Dorsolateral prefrontal cortex (tissue), 122 donors: ENCODE measurements at places on chromosomes 6 and 20.

DNA sequence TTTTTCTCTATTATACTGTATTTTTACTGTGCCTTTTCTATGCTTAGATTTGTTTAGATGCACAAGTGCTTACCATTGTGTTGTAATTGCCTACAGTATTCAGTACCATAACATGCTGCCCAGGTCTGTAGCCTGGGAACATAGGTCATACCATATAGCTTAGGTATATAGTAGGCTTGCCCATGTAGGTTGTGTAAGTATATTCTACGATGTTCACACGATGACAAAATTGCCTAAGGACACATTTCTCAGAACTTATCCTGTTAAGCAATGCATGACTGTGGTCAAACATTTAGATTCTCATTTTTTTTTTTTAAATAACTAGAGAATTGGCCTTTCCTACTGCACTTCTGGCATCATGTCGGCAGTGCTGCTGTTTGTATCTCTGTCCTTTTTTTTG is 253.7 kb upstream of the SUPT3H start:
- no peak for DNase-seq

DNA sequence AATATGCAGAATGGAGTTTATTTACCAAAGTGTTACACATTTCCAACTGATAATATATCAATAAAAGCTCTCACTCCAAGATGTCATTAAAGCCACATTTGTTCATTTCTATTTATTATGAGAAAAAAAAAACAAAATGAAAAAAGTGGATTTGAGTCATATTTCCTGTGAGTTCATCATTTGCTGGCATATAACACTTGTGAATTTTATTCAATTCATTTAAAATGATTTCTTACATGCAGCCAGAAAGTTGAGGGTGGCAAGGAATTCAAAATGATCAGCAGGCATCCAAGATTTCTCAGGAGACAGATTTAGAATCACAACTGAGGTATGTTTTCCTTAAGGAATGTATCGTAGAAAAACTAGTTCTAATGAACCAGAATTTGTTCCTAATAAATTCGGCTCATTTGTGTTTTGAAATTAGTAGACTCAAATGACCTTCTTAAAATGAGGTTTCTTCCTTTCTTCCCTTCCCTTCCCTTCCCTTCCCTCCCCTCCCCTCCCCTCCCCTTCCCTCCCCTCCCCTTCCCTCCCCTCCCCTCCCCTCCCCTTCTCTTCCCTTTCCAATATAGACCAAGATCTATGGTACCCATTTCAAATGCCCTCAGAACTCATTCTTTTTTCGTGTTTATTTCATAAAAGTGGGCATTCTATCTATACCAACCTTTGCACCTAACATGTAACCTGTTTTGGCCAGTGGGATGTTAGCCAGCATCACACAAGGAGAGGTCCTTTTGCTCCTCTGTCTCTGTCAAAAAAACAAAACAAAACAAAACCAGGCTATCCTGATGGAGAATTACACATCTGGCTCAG is 357.9 kb upstream of the TSHZ2 start:
- no peak for DNase-seq

DNA sequence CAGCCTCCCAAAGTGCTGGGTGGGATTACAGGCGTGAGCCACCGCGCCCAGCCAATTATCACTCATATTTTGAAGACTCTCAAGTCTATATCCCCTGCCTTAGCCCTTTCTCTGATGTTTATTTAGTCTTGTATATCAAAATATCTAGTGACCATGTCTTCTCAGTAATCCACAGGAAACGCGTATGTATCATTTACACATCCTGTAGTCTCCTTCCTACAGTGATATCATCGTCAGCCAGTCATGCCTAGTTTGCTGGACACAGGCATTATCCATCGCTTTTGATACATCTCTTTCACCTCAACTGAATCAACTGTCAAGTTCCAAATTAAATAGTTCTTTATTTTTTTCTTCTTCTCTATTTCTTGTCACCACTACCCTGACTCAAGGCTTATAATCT is 223.7 kb downstream of the NKAIN2 start:
- DNase-seq: no peak

DNA sequence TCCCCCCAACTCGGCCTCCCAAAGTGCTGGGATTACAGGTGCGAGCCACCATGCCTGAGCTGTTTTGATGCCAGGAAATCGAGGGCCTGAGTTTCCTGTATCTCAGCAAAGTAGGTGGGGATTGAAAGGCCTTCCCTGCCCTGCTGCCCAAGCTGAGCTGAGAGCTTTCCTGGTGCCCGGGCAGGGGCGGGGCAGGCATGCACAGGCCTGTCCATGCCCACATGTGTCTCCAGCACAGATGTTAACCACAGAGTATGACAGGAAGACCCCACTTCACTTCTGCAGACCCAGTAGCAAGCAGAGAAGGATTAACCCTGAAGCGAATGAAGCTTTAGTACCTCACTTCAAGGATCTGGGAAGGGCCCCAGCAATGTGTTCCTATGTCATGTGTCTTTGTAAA is 66.0 kb downstream of the GPR6 start:
- no peak for DNase-seq

DNA sequence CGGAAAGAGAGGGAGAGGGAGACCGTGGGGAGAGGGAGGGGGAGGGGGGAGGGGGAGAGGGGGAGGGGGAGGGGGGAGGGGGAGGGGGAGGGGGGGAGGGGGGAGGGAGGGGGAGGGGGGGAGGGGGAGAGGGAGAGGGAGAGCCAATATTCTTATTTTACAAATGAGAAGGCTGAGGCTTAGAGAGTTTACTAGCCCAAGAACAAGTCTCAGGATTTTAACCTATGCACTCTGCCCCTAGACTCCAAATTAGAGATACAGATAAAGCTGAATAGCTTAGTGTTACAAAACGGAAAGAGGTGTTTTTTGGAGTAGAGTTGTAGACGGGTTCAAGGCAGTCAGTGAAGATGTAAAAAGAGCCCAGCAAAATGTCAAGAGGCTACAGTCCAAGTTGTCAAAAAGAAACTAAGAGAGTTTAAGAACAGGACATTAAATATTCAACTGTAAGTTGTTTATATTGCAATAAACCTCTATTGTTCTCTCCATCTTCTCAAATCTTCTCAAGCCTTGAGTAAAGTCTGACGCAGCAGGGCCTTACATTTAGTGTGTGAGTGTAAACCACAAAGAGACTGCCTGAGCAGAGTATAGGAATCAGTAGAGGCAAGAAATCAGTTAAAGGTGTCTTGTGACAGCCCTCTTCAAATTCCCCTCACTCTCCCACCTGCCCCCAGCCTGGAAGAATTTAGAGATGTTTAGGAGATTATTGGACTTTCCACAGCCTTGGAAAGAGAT is 34.9 kb upstream of the AKIRIN2 start:
- no peak for DNase-seq

DNA sequence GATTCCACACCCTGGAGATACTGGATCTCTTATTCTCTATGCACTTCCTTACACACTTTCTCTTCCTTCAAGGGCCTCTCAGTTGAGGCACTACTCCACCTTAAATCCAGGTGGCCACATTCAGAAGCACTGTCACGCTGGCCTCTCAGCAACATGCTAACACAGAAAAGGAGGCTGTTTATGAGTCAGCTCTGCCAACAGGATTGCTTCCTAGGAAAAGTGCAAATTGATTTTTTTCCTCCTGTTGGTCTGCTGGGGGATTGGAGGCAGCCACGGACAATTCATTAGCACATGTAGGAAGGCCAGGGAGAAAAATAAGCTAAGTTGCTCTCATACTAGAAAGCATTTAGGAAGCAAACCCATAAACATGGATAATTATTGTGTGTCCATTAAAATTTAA is 20.9 kb downstream of the LY86 start:
- DNase-seq: no peak

- DNase-seq: no peak
These were observed 92.7 kb downstream of the IRF4 start for GRCh38 chr6:484086-484745.

- DNase-seq: peak; percentile 73
These were observed at the start of gene SIRPA for GRCh38 chr20:1894951-1895673. Gene SIRPA, plus strand, starts transcription at chr20:1895407. Its CDS starts 41 bp downstream, at chr20:1895448.

DNA sequence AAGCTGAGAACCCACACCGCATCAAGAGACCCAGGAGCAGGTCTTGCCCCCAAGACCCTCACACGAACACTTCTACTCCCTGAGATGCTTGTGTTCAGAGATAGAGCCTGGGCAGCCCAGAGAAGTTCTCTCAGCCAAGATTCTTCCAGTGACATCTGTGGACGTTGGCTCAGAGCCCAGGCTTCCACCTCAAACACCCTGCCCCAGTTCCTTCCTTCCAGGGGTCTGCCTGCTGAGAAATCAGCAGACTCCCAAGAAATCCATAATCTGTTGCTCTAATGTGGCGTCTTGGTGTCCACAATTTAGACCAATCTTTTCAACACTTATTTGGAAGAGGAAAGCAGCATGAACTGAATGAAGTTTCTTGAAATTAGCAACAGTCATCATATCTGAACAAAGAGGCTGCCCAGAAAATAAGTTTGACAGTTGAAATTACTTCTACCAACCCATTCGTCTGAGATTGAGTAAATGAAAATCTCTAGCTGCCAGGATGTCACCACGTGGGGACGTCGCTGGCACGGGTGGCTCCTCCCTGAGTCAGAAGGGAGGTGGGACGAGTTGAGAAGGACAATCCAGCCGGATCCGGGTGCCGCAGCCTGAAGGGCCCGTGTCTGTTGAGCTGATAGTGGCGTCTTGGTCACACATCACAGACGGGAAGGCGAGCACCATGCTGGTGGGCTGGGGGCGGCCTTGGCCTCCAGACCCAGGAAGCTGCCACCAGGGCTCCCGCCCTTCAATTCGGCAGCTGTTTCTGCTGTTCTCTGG is 400.9 kb downstream of the TAF4 start:
- DNase-seq: no peak

DNA sequence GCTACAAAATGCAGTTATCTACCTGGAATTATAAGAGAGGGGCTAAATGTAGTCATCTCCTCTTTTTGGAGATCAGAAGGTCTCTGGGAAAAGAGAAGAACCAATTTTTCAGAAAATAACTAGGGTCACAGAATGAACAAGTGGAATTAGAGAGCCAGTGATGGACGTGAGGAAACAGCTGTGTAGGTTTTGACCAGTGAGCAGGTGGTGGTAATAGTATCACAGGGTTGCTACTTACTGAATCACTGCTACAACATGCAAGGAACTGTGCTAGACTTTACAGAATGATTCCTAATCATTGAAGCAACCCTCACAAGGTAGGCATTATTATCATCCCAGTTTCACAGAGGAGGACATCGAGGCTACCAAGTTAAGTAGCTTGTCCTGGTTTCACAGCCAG is 1.7 kb downstream of the ATP6V1G2 start:
- DNase-seq: no peak

DNA sequence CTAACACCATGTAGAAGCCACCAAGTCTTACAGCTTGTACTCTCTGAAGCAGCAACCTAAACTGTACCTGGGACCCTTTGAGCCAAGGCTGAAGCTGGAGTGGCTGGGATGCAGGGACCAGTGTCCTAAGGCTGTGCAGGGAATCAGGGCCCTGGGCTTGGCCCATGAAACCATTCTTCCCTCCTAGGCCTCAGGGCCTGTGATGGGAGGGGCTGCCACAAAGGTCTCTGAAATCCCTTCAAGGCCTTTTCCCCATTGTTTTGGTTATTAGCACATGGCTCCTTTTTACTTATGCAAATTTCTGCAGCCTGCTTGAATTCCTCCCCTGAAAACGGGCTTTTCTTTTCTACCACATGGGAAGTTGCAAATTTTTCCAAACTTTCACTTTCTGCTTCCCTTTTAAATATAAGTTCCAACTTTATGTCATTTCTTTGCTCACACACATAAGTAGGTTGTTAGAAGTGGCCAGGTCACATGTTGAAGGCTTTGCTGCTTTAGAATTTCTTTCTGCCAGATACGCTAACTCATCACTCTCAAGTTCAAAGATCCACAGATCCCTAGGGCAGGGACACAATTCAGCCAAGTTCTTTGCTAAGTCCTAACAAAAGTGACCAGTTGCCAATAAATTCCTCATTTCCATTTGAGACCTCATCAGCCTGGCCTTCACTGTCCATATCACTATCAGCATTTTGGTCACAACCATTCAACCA is 28.2 kb upstream of the ATXN1 start:
- DNase-seq: no peak

GRCh38 chr6:145733207-145733606 is 2.1 kb downstream of the EPM2A start:
- DNase-seq: no peak

DNA sequence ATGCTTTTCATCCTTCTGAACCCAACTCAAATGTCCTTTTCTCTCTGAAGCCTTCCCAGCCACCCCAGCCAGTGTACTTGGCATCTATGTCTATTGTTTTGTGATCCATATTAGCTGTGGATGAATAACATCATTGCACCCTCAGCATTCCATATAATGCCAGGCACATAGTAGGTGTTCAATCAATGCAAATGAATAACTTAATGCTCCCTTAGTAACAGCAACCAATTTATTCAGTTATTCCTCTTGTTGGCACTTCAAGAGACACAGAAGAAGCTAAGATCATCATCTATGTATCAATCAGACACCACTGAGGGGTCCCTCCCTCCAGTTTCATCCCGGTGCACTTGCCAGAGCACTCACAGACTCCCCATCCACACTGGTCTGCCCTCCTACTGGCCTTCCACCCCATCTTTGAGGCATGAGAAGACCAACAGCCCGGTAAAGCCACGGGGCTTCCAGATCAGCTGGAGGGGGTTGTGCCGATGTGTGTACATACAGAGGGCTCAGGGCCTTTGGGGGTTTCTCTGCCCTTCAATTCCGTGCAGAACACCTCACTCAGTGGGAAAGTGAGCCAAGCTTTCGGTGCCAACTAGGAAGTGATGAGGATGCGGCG is 2.4 kb upstream of the TAF8 start:
- no peak for DNase-seq

DNA sequence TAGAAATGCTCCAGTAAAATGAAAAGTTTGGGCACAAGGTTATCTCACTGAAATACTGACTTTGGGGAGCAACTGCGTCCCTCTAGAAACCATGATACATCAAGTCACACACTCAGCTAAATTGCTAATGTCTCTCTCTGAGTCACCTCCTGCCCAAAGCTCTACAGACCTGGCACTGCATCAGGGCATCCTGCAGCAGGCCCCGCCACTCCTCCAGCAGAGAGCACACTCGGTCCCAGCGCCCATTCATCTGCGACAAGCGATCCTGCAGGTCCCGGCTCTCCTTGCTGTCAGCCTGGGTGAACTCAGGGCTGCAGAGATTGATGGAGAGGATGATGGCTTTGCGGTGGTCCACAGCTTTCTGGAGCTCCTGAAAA is 329.0 kb downstream of the ESR1 start:
- DNase-seq: no peak

DNA sequence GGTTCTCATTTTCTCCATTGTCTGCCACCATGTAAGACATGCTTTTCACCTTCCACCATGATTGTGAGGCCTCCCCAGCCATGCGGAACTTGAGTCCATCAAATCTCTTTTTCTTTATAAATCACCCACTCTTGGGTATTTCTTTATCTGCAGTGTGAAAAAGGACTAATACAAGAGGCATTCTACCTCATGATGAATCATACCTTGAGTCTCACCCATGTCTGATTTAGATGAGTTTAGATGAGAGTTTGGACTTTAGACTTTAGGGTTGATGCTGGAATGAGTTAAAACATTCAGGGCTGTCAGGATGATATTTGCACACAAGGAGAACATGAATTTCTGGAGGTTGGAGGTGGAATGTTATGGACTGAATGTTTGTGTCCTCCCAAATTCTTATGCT is 545.6 kb downstream of the C6orf118 start:
- DNase-seq: no peak
